ENCODE measurements at places on chromosomes 2 and 18.

DNA sequence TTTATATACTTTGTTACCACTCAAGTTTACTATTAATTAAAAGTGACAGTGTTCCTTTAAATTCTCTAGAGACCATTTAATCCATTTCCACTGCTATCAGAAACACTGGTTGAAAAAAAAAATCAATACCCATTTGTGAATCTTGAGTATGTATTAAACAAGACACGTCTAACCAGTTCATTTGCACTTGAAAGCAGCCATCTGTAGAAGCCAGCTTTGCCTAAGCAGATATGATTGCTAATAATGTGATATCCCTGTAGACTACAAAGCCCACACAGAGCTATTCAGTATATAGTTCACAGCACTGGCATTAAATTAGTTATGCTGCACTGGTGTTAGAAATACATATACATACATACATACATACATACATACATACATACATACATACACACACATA lies 111.8 kb upstream of the SP3 start:
- no peak for DNase-seq

DNA sequence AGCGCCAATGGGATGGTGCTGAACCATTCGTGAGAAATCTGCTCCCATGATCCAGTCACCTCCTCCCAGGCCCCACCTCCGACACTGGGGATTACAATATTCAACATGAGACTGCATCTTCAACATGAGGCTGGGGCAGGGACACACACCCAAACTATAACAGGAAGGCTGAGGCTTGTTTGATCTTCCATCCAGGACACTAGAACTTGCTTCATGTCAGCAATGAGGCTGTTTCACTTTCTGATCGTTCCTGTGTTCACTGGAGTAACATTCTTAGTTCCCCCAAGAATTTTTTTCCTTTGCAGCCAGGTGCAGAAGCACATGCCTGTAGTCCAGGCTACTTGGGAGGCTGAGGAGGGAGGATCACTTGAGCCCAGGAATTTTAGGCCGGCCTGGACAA lies 30.8 kb upstream of the SOX11 start:
- no peak for DNase-seq

GRCh38 chr18:500632-501405 lies at the start of gene COLEC12:
Gene COLEC12, minus strand, starts transcription at chr18:500701. Its CDS starts 187 bp downstream, at chr18:500514.
- DNase-seq = no peak

DNA sequence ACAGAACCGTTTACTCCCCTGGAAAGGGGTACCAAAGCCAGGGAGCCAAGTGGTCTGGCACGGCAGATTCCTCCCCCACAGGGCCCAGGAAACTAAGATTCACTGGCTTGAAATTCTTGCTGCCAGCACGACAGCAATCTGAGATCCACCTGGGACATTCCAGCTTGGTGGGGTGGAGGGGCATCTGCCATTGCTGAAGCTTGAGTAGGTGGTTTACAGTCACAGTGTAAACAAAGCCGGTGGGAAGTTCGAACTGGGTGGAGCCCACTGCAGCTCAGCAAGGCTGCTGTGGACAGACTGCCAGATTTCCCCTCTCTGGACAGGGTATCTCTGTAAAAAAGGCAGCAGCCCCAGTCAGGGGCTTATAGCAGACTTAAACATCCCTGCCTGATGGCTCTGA lies 901.7 kb upstream of the LRRTM1 start:
- DNase-seq = no peak

- no peak for DNase-seq
Measured at GRCh38 chr2:181307203-181307991, 149.8 kb upstream of the ITGA4 start.

All from GM20000 (cell line).